ENCODE measurements at places on chromosomes 6 and 20. TPM values are rescaled to one million over a fixed set of nuclear protein-coding genes. Genes with fewer than 3 reads are reported as not detected.

The HUS1B gene
- 1.1 TPM for total RNA-seq

The FAM162B gene
- 5.1 TPM for total RNA-seq

The RBM38 gene
- total RNA-seq = 28.5 TPM

The SLC2A4RG gene
- 21.5 TPM for total RNA-seq

The GMDS gene
- total RNA-seq = 12.5 TPM

The DCDC2 gene
- total RNA-seq = 1.2 TPM

The MYBL2 gene
- 4.2 TPM for total RNA-seq

The HLA-DRB1 gene
- 20.7 TPM for total RNA-seq

The APOBEC2 gene
- 60.6 TPM for total RNA-seq

The ZNF76 gene
- 12.9 TPM for total RNA-seq

The TMEM200A gene
- total RNA-seq = 9.3 TPM

DNA sequence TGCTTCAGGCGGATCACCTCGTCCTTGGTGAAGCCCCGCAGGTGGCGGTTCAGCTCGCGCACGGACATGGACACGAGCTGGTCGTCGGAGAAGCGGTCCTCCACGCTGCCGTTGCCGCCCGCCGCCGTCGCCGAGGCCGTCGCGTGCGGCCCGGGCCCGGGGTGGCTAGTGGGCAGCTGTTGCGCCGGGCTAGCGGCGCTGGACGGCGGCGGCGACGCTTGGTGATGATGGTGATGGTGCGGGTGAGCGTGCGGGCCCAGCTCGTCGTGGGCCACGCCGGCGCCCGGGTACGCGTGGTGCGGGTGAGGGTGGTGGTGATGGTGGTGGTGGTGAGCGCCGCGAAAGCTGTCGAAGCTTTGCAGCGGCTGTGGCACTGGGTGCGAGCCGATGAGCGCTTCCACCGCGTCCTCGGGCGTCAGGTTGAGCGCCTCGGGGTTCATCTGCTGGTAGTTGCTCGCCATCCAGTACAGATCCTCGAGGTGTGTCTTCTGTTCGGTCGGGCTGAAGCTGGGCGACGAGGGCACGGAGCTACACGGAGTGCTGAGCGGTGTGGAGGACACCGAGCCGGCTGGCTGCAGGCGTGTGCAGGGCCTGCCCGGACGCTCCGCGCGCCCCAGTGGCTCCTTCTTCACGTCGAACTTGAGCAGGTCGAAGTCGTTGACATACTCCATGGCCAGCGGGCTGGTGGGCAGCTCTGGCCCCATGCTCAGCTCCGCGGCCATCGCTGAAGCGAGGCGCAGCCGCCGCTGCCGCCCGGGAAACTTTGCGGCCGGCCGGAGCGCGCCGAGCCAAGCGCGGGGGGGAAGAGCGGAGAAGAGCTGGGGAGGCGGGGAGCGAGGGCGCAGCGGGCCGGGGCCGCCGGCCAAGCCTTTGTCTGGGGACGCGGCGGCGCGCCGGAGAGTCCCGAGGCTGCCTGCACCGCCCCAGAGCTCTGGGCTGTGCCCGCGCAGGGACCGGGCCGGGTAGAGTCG lies 622 bp downstream of the MAFB start:
- no peak for DNase-seq

- no peak for DNase-seq
Observed at GRCh38 chr6:116328528-116328903, 42.2 kb upstream of the DSE start.

GRCh38 chr6:91340896-91341395 lies 754.1 kb upstream of the MAP3K7 start:
- no peak for DNase-seq

DNA sequence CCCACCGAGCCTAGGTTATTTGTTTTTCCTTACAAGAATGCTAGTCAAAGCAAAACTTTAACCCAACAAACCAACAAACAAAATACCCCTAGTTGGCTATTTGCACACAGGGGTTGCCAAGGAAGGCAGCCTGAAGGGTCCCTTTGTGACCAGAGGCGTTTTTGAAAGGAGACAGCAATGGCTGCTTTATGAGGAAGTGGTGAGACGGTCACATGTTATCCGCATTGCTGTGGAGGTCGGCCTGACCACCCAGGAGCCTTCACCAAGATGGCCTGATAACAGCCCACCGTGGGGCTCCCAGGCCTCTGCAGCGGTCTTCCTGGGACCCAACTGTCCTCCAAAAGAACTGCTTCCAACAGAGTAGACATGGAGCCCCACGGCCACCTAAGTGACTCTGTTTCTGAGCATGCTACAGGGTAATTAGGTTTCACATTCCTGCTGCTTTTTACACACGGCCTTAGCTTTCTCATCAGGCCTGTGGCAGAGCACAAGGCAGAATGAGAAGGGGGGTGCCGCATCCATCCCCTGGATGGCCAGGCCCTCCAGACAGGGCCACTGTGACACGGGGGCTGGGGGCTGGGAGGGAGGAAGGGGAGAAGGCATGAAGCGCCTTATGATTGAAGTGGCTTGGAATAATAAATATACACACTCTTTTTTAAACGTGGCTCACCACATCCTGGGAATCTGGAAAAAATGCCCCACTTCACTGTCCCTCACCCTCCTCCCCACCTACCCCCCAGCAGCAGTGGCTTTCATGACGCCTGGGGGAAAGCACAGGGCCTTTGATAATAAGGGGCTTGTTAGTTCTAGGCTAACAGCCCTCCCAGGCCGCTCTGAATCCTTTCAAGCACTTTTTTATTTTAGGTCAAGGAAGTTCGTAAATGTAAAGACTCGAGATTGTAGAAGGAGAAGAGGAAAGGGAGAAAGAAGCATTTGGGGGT lies 86.0 kb downstream of the CLIC5 start:
- DNase-seq = no peak

DNA sequence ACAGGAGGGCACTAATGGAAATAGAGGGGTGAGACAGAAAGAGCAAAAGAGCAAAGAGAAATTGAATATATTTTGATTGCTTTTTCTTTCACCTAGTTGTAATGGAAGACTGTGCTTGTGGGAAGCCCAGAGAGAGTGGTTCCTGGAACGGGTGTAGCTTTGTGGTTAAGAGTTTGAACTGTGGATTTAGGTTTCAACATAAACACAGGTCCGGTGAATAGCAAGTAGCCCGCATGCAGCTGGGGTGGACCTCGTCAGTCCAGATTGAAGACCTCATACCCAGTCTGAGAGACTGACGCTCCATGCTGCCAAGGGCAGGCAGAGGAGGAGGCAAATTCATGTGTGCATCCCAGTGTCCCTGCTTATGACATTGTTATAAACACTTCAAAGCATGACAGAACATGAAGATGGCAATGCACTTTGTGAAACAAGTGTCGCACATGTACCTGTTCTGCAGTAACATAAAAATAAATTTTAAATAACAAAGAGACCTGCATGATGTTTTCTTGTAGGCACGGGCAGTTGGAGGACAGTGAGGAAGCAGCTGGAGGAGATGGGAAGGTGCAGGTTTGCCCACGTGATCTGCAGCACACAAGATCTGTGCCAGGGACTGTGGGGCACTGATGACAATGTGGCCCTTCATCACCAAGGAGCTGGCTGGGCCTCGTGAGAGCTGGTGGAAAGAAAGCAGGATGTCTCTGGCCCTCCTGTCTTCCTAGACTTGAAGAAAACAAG lies 220.5 kb upstream of the SSTR4 start:
- no peak for DNase-seq

DNA sequence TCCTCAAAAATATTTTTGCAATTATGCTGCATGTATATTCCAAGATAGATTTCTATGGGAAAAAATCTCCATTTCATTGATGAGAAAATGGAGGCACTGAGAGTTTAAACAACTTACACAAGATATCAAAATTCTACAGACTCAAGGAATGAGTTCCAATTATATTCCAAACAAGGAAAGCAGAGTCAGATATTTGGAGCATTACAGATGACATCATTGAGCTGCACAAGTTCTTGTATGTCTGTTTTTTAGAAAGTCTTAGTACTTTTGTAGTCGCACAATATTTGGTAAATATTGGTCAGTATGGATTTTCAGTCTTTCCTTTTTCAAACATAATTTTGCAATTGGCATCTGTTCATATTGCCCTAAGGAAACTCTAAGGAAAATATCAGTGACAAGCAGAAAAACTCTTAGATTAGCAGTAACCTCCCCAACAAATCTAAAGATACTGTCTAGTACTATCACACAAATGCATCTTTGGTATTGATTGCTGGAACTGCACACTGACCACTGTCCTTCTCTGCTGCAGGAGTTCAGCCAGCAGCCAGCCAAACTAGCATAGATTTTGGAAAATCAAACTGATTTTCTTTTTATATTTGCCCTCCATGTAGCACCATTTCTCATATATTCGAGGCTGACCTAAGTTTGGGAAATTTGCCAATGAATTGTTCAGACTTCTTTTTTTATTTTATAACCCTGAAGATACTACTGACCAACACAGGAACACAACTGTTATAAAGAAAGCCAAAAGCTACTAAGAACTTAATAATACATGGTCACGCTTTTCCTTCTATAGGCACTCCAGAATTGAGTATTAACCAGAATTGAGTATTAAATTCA lies 51.7 kb upstream of the TBX18 start:
- DNase-seq = peak; percentile 12

DNA sequence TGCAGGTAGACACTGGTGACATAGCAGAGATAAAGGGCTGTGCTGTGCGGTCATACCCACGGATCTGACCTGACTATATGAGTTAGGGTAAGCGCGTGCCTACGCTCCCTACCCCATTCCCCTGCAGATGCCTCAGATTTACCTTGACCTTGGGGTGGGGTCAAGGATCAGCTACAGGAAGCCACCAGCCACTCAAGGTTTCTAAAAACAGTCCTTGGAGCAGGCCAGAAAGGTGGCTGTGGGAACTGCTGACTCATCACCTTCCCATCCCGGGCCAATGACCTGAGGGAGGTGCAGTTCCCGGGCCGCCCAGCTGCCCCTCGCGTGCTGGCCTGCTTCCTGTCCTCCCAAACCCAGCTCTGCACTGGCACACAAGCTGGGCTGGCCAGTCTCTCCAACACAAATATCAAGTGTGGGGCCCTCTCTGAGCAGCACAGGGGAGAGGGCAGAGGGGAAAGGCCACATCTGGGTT lies 23.0 kb downstream of the KCNK5 start:
- no peak for DNase-seq

- DNase-seq = no peak
Observed at GRCh38 chr6:31579546-31580437, 2.4 kb downstream of the LTB start.

DNA sequence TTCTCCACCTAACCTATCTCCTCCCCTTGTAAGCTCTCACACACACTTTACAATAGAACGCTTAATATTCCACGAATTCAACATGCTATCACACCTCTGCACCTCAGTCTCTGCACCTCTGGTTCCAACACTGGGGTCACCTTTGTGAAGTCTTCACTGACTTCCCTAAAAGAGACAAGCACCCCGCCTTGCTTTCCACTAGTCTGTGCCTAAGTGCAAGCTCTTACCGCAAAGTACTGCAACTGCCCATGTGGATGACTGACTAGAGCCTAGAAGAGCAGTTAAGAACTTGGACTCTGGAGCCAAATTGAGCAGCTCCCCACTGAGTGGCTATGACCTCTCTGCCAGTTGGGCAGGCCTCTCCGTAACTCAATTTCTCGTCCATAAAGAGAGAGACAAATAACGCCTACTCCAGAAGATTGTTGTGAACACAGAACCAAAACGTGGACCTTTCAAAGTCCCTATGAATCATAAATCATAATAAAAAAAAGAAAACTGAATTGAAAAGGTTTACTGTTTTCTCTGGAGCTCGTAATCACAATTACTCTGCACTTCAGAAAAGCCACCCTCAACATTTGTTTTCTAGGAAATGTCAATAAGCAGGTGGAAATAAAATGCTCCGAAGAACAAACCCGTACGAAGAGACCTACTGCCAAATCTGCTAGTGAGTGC lies 1.2 kb downstream of the IFNGR1 start:
- peak; percentile 11 for DNase-seq

DNA sequence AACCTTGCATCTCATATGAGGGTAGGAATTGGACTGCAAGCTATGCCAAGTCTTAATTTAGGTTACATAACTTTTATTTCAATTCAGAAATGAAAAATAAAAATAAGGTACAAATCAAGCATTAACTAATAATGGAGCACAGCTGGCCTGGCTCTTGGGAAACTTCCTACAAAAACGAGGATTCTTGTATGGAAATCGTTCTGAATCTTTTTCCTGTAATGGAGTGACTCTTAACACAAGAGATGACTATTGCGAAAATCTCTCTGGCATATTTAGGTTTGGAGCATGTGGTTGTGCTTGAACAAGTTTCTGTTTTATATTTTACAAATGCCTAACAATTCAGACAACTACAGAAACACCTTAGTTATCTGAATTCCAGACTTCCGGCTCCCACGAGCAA lies 34.0 kb upstream of the PI16 start:
- DNase-seq = peak; percentile 76

DNA sequence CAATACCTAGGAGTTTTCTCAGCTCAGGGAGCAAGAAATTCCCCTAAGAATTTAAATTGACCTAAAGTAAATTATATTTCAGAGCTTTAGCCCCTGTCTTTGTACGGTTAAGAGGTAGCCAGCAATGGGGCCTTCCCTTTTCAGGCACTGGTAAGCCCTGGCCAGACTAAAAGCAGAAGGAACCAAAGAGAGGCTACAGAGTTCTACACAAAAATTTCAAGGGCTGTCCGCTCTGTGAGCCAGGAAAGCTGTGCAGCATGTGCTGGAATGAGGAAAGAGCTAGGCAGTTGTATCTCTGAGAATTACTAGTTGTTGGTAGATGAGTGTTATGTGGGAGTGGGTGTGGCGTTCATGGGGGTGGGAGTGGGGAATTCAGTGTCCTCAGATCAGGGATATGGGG lies 96.3 kb upstream of the MAFB start:
- no peak for DNase-seq

DNA sequence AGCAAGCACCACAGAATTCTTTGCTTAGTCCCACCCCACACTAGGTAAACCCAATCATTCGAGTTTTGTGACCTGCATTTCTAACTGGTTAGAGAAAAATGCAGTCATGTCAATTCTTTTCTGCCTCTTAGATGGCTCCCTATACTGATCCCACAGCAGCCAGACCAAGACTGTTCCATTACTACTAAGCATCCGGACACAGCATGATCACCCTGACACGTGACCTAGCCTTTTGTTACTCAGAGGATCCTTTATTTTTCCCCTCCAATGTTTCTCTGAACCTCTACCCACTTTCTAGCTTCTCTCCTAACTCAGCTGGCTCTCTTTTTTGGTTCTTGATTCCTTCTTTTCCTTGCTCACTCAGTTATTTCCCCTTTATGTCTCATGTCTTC lies 87.9 kb downstream of the PDE10A start:
- DNase-seq = no peak

- DNase-seq = no peak
Observed at GRCh38 chr6:155100087-155100486, 105.0 kb downstream of the TIAM2 start.
